Stimulated activated CD8-positive, alpha-beta memory T cell treated with anti-CD3 and anti-CD28 coated beads, Interleukin-15, amount 100 ng/mL, for 4 hours (primary cell): ENCODE measurements at places on chromosomes 3 and 15.

GRCh38 chr3:98623572-98624280, 30.3 kb upstream of the CPOX start:
- DNase-seq: no peak

- DNase-seq: no peak
These were observed 13.3 kb upstream of the HHLA2 start for GRCh38 chr3:108283006-108283405.

- no peak for DNase-seq
These were observed 561.9 kb upstream of the TGFBR2 start for GRCh38 chr3:30044515-30044914.

DNA sequence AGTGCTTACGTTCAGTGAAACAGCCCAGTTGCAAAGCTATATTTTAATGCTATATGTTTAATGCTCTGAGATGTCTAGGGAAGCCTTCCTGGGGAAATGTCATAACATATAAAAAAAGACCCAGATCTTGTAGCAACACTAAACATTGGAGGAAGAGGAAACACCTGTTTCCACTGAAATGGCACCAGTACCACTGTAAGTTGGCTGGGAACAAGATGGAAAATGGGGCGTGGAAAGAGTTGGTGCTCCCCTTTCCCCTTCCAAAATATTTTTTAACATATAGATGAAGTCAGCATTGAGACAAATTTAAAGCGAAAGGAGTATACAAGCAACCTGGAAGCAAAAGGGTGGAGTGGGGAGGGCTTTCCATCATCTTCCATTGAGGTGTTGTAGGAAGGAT, 289.9 kb upstream of the COL8A1 start:
- DNase-seq: no peak

DNA sequence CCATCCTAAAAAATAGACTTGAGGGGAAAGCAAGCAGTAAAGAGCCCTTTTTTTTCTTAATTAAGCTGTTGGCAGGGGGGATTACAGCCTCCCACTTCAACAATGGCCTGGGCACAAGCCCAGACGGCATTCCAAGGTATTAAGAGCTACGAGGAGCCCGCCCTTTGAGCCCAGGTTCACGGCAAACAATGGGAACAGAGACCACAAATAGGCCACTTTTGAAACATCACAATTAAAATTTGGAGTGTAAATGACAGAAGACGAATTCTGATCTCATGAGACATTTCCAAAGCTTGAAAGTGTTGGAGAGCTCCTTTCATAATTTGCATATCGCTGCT, 8.9 kb downstream of the CHSY1 start:
- DNase-seq: no peak

DNA sequence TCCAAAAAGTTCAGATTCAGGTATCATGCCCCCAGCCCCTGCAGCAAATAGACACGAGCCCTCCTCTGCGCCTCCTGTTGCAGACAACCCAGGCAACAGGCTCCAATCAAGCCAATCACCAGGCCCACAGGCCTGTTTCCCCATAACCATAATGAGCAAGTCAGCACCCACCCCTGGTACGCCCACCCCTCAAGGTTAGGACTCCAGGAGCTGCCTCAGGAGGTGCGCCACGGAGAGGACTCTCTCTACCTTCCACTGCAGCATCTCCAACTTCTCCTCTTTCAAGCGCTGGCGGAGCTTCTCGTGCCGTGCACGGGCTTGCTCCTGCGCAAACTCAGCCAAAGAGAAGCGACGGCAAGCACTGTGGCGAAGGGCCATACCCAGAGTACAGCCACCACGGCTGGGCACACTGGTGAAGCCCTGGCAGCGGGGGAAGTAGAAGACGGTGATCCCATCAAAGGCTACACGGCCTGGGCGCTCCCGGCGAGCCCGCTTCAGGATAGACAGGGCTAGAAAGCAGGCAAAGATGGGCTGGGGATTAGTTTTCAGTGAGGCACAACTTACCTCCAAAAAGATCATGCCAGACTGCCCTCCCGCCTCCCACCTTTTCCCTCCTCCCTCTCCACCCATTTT, 8.5 kb downstream of the CSRNP1 start:
- no peak for DNase-seq

DNA sequence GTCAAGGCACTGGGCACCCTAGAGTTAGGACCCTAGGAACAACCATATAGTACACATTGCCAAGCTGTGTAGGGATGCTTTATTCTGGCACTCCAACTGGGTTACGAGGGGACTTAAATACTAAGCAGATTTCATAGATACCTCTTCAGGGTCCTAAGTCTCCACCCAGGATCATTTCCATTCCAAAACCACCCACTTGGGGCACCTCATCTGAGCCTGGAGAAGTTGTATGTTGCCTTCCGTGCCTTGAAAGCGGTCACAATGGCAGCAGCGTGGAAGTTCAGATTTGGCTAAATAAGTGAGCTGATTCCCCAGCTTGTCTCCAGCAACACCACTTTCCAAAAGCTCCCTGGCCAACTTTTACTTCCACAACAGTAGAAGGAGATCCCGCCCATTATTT, 4.6 kb downstream of the TMEM202 start:
- DNase-seq: no peak

- DNase-seq: no peak
These were observed 261.2 kb upstream of the TRIM42 start for GRCh38 chr3:140416666-140417065.

DNA sequence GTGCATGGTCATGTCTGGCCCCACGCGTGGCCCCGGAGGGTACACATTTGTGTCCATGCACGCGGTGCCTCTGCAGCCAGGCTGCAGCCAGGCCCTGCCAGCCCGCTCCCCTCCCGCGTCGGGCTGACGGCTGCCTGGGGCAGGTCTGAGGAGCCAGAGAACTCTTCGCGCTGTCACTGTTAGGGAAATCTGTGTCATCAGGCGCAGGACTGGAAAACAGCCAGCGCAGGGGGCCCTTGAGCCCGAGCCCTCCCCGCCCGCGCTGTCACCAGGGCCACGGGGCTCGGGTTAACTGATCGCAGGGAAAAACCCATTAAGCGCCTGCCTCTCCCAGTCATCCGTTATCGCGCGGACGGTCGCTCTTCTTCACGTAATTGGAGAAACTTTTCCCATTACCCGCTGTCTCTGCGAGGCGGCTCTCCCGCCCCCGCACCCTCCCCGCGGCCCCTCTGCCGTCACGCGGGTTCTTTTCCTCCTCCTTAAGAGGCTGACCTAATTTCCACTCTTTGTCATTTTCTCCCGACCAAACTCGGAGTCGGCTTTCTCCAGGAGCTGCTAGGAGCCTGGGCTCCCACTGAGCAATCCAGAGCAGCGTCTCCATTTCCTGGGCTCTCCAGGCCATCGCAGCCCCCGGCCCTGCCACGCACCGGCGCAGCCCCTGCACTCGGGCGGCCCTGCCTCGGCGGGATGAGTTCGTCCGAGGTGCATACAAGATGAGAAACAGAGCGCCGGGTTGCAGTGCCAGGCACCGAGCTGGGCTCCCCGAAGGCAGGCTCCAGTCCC, 57.5 kb upstream of the PRR23E start:
- no peak for DNase-seq

- no peak for DNase-seq
These were observed 31.9 kb upstream of the RPP14 start for GRCh38 chr3:58274027-58274614.

GRCh38 chr3:61617651-61618050, 56.3 kb downstream of the PTPRG start:
- DNase-seq: no peak

- DNase-seq: no peak
These were observed 465.2 kb upstream of the TPRG1 start for GRCh38 chr3:188706599-188706998.

DNA sequence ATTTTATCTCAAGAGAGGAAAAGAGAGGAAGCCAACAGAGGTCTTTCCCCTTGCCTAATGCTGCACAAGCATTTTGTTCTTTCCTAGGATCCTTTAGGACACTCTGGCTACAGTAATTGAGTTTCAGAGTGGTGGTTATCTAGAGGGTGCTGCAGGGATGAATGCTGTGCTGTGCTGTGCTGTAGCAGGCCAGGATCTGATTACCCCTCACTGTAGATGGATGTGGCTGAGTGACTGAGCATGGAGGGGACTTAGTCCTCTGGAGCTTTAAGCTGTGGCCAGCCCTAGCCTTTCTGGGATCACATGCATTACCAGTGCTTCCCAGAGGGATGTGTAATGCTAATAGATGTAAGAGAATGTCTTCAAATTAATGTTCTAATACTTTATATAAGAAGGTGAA, 94.8 kb downstream of the SLC9A9 start:
- DNase-seq: no peak

- no peak for DNase-seq
These were observed 290.0 kb upstream of the THBS1 start for GRCh38 chr15:39290711-39291435.

- DNase-seq: no peak
These were observed 195.6 kb downstream of the TCF12 start for GRCh38 chr15:57114070-57114469.

GRCh38 chr3:64501298-64501906, 186.4 kb downstream of the ADAMTS9 start:
- DNase-seq: no peak

GRCh38 chr15:94414916-94415315, 183.6 kb downstream of the MCTP2 start:
- DNase-seq: no peak

DNA sequence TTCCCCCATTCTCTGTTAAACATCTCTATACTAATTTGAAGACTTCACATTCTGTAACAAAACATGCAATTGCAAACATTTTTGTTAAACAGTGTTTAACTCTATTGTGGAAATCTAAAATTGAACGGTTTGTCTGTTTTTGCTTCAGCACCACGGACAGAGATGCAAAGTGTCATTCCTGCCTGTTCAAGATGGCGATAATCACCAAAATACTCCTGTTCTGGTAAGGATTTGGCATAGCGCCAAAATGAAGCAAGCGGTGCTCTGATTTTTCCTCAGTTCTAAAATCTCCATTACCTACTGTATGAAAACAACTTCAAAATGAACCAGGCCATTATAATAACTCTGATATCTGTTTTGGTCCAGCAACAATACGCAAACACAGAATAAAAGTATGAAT, 129.7 kb upstream of the TUSC7 start:
- no peak for DNase-seq

DNA sequence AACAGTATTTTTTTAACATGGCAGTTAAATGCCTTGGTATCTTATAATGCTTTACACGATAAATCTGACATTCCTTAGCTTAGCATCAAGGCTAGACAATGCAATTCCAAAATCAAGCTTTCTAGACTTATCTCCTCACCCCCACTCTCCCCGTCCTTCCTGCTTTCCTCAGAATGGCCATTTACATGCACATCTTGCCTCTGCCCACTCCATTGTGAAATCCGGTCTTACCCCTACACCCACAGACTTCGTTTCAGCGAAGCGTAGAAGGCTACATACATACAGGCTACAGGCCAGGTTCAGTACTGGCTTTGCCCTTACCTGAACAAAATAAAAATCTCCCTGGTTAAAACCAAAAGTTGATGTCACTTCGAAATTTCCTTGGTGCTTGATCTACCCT, 58.6 kb upstream of the SLC12A8 start:
- DNase-seq: no peak

DNA sequence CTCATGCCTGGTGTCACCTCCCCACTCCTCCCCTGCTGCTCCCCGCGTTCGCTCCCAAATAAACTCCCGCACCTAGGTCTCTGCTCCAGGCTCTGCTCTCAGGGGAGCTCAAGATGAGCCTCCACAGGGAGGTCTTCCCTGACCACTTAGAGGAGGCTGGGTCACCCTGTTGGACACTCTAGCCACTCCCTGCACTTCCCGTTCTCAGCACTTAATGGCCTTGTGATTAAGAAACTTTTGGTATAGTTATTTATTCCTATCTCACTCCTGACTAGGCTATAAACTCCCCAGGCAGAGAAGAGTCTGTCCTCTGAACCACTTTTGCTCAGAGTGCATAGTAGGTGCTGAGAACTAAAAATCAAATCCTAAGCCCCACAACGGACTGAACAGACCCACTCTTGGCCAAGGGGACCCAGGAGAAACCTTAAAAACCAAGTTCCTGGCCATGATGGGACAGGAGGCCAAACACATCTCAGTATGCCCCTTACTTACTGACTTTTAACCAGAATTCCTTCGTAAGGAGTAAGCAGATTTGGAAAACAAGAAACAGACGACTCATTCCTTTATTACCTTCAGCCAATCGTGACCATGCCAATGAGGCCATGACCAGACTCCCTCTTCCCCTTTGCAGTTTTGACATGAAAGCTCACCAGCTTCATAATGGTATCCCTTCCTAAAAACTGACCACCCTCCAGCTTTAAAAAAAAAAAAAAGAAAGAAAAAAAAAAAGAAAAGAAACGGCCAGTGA, 69.0 kb upstream of the HRH1 start:
- no peak for DNase-seq

DNA sequence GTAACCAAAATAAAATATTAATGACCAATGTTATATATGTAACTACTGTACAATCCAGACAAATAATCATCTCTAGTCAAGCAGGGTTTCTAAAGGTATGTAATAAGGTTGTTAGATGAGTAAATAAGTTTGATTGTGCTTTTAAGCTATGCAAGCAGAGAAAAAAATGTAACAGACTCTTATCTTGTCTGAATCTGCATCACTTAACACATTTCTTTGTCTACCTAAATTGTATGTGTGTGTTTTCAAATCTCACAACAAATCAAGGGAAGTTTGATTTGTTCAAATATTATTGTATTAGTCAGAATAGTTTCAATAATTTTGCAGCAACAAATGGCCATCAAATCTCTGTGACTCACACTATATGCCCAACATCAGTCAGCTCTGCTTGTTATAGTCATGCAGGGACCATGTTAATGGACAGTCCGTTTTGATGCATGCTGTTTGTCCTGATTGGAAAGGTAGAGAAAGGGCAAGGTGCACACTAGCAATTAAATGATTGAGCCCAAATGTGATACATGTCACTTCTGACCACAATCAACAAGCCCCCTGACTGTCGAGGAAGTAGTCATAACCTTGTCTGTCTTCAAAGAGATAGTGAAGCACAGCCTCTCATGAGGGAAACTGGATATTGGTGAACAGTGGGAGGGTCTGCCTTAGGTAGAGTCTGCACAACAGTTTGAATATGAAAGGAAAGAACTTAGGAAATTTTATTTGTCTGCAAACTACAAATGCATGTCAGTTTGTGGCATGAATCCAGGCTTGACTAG, 349.4 kb upstream of the SATB1 start:
- no peak for DNase-seq

GRCh38 chr3:43286841-43287499, 630 bp downstream of the SNRK start:
- no peak for DNase-seq

GRCh38 chr3:40079847-40080240, 229.7 kb upstream of the EIF1B start:
- no peak for DNase-seq

- DNase-seq: no peak
These were observed 107.4 kb upstream of the HES1 start for GRCh38 chr3:194028434-194029004.

DNA sequence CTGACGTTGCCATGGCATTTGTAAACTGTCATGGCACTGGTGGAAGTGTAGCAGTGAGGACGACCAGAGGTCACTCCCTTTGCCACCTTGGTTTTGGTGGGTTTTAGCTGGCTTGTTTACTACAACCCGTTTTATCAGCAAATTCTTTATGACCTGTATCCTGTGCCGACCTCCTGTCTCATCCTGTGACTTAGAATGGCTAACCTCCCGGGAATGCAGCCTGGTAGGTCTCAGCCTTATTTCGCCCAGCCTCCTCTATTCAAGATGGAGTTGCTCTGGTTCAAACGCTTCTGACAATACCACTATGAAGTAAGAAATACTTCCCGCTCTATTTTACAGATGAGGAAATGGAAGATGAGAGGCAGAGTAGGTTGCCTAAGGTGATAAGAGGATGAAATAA, 16.6 kb downstream of the PAQR9 start:
- no peak for DNase-seq
